ENCODE measurements at places on chromosomes 5 and 9.

DNA sequence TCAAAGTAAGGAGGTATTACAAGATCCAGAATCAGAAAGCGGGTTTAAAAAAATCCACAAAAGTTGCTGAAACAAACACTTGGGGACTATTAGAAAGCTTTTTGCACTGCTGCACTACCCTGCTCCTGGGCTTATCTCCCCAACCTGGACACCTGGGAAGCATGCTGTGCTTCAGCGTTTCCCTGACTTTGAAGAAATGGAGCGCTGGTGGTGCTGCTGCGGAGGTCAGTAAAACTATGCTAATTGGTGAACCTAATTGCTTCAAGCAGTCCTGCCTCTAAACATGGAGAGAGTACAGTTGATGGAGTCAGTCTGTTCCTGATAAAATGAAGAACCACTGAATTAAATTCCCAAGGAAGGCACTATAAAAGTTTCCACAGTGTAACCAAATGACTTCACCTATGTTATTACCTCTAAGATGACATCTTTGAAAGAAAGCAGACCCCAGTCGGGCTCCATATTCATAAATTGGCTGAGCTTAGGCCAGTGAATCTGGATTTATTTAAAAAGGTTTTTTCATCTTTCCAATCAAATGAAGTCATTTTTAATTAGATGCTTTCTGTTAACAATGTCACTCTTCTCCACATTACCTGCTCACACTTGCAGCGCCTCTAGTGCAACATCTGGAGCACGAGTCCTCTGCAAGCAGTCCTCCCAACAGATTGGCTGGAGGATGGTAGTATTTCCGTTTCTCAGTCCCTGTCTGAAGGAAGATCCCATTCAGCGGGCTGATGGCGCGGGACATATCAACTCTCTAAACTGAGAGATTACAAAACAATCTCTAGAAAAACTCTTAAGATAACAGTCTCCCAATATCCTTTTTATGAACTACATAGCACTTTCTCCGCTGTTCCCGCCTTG, 11.5 kb downstream of the NR2F1-AS1 start:
- DNase-seq, result no peak

- DNase-seq, result peak; percentile 61
Measured at GRCh38 chr9:21852754-21853153, 50.3 kb downstream of the MTAP start.

GRCh38 chr5:121805911-121806310, 45.8 kb upstream of the FTMT start:
- DNase-seq, result no peak

- no peak for DNase-seq
Measured at GRCh38 chr5:112012104-112012503, 255.1 kb upstream of the NREP start.

- no peak for DNase-seq
Measured at GRCh38 chr5:111231119-111231518, 6.9 kb downstream of the CAMK4 start.

- DNase-seq, result no peak
Measured at GRCh38 chr5:54212331-54212730, 98.0 kb downstream of the ARL15 start.

- peak; percentile 31 for DNase-seq
Measured at GRCh38 chr5:172453206-172453985, 929 bp downstream of the SH3PXD2B start.

DNA sequence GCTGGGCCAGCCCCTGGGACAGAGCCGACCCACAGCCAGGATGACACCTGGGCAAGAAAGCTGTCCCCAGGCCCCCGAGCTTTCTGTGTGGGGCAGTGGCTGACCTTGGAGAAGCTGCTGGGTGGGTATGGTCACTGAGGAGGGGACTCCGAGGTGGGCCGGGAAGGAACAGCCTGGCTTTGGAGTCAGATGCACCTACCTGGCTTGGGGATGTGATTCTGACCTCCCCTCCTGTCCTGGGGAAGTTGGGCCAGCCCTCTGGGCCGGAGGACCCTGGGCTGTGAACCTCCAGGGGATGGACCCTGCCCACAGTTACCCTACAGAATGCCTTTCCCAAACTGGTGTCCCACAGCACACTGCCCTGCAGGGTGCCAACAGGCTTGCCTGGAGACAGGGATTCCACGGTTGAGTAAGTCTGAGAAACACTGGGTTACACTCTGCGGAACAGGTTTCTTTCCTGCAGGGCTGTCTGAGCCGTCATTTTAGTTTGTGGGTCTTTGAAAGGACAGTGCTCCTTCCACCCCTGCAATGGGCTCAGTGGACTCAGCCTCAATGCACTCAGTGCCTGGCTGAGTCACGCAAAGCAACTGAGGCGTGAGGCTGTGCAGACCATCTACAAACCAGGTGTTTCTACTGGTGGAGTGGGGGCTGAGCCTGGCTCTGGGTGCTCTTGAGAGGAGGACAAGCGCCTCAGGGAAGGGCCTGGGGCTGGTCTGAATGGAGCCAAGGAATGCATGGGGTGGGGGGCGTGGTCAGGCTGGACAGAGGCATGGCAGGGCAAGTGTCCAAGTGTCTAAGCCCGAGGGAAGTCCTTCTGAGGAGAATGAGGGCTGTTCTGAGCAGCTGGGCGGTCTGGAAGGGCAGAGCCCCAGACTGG, 41.3 kb upstream of the PHYKPL start:
- peak; percentile 54 for DNase-seq

GRCh38 chr5:132816554-132816953, 3.5 kb downstream of the SOWAHA start:
- DNase-seq, result no peak

GRCh38 chr5:172168311-172168710, 19.7 kb downstream of the STK10 start:
- no peak for DNase-seq

- DNase-seq, result no peak
Measured at GRCh38 chr5:173231381-173231766, 3.6 kb downstream of the NKX2-5 start.

DNA sequence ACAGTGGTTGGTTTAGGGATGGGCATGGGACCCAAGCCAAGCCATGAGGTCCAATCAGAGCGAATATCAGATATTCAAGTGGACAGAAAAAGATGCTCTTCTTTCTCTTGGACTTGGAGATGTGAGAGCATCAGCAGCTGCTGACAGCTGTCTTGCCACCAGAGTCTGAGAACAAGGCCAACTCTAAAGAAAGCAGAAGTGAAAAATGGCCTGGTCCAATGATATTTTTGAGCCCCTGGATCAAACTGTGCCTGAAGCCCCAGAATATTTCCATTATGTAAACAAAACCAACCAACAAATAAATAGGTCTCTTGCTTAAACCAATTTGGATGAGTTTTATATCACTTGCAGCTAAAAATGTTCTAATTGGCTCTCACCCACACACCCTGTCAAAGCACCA, 30.7 kb upstream of the JADE2 start:
- DNase-seq, result no peak

DNA sequence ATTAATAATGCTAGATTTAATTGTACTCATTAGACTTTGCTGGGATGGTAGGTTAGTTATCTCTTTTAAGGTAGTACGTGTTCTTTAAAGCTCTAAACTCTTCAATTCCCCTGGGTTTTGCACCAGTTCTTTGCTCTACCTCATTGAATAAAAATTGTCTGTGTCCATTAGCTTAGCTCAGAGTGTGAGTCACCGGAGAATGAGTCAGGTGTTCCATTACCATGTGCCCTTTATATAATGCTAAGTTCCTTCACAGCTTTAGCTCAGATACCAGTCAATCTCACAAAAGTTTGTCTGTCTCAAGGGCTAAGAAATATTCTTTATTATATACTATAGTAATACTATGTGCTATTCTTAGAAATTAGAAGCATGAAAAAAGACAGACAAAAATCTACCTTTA, 339.4 kb downstream of the PRELID2 start:
- peak; percentile 84 for DNase-seq

- no peak for DNase-seq
Measured at GRCh38 chr5:90297045-90297764, 112.4 kb downstream of the CETN3 start.

DNA sequence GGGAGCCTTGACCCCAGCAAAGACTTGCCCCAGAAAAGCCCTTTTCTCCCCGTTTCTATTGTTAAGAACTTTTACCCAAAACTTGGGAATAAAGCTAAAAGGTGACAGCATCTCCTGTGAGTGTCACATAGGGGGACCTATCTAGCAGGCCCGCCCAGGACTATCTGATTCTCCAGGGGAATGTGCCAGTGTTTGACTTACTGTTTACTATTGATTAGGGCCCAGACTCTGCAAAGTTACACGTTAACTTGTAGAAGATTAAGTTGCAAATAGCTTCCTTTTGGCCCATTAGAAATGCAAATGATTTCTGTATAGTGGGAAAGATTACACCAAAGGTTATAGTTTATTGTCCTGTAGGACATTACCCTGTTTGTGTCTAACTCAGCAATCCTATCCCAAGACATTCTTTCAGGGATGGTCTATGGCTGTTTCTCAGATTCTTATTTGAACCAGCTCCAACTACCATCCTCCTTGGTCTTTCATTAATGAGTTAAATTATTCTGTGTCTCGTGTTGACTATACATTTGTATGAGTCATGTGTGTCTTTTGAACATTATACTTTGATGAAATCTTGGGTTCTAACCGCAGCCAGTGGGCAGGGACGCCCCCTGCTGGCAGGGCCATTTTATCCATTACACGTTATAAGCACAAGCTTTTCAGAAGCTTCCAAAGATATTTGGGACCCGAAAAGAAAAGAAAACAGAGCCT, 60.7 kb downstream of the HRH2 start:
- DNase-seq, result peak; percentile 38

GRCh38 chr5:72480841-72481240, 26.4 kb downstream of the ZNF366 start:
- no peak for DNase-seq

DNA sequence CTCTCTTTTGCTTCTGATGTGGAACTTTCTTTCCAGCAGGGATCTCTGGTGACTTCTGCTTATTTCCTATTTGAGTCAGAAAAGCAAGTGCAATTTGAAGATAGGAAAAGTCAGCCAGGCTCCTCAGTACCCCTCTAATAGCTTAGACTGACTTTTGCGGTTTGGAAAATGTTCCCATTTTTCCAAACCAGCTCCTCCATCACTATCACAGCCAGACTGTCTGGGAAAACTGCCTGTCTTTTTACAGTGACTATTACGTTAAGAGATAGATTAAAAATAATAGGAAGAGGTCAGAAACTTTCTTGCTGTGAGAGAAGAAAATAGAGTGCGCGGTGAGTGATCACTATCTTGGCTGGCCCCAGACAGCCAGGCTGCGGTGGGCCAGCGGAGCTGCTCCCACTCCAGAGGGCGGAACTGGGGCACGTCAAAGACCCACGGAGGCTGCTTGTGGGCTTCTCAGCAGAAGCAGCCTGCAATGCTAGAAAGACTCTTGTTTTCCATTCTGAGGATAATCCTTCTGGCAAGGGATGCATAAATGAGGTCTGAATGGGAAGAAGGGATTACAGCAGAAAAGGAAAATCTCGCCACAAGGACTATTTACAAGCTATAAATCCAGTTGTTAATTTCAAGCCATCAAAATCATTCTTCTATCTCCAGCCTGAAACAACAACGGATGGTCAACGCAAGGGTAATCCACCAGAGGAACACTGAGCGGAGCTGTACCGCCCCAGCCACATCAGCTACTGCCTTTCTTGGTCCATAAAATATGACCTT, 151.0 kb upstream of the MSX2 start:
- DNase-seq, result no peak

DNA sequence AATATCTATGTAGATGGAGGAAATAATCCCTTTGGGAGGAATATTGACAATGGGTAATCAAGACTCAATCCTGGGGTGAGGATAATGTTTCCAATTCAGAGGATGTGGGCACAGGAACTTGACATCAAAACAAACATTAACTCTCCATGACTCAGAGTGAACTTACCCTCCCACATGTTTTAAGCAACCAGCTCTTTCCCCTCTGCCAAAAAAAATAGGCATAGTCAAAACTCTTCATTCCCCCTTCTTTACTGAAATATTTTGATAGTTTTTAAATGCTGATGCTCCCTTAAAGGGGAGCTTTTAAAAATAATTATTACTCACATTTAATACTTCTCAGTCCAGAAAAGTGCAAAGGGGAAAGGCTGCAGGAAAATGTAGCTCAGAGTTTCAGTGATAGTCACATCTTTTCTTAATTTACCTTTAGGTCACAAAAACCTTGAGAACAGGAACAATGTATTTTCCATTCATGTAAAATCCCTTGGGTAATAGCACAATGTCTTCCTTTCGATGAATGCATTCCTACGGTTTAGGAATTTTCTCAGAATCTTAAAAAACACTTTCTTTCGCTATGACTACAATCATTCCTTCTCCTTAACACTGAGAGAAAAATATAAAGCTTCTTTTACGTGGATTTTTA, 298.4 kb upstream of the GRAMD2B start:
- peak; percentile 58 for DNase-seq

GRCh38 chr9:101791938-101792337, 53.5 kb upstream of the GRIN3A start:
- peak; percentile 29 for DNase-seq

DNA sequence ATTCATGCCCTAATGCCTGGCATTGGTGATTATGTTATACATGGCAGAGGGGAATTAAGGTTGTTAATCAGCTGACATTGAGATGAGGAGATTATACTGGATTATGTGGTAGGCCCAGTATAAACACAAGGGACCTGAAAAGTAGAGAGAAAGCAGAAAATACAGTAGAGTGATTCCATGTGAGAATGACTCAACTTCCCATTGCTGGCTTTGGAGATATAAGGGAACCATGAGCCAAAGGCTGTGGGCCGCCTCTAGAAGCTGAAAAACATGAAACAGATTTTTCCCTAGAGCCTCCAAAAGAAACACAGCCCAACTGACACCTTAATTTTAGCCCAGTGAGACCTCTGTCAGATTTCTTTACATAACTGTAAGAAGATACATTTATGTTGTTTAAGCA, 65.0 kb upstream of the CTXN3 start:
- DNase-seq, result no peak

DNA sequence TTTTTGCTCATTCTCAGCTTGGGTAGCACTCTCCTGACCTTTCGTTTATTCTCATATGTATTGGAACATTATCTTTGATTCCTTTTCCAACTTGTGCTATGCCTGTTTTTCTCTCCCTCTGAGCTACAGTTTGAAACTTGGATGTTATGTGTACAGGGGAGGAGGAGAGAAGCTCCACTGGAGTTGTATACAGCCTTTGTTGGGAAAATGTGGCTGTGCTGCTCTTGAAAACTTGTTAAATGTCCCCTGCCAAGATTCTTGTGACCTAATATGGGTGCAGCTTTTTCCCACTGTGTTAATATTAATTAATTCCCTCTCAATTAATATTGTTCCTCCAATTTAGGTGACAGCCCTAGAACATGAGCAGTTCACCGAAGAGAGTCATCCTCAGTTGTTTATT, 235.4 kb downstream of the AOPEP start:
- no peak for DNase-seq

Measured in kidney tubule cell (primary cell).